ENCODE measurements at places on chromosomes 2 and 18.

GRCh38 chr2:99880964-99881294, 261.5 kb downstream of the AFF3 start:
- DNase-seq, result no peak

GRCh38 chr18:12254820-12255511, 805 bp downstream of the CIDEA start:
- no peak for DNase-seq

DNA sequence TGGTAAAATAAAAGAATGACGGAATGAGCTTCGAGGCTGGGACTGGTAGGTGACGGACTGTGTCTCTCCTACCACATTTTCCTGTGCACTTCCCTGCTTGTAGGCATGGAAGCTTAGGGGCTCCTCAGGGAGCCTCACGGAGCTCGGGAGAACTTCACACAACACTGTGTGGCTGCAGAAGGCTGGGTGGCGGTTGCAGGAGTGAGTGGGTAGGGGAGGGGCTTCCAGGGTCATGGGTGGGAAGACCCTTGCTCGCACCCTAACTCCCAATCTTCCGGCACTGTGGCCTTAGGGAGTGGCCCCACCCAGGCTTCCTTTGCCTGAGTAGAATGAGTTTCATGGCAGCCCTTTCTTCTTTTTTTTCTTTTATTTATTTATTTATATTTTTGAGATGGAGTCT, 128.6 kb downstream of the INHBB start:
- no peak for DNase-seq

DNA sequence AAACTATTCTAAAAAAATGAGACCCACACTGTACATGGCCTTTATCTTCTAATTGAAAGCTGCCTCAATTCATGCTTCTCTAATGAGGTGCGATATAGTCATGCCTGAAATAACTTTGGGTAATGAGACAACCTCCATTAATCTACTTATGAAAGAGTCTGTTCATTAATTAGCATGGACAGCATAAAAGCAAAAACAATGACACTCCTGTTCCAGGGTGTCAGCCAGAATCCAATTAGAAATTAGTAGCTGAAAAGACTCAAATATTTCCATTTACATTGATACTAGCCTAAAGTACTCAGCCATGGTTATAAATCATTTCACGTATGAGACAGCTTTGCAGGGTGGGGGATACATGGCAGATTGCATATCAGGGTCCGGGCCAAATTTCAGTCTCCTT, 288.7 kb downstream of the AKAIN1 start:
- no peak for DNase-seq

DNA sequence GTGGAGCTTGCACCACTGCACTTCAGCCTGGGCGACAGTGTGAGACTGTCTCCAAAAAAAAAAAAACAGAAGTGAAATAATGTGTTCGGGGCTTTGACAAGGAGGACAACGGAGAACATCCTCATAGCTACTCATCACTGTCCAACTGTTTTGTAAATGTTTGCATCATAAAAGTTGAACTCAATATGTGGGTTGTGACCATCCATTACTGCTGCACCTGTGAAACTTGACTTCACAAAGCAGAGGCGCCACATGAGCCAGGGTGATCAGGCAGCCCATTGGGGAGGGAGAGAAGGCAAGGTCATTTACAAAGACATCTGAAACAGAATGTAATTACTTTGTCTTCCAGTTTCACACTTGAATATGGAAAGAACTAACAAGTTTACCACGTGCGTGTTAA, 61.6 kb downstream of the LAMA1 start:
- DNase-seq, result no peak
